Activated CD8-positive, alpha-beta memory T cell treated with anti-CD3 and anti-CD28 coated beads for 24 hours (primary cell): ENCODE measurements at places on chromosomes 2 and 18.

DNA sequence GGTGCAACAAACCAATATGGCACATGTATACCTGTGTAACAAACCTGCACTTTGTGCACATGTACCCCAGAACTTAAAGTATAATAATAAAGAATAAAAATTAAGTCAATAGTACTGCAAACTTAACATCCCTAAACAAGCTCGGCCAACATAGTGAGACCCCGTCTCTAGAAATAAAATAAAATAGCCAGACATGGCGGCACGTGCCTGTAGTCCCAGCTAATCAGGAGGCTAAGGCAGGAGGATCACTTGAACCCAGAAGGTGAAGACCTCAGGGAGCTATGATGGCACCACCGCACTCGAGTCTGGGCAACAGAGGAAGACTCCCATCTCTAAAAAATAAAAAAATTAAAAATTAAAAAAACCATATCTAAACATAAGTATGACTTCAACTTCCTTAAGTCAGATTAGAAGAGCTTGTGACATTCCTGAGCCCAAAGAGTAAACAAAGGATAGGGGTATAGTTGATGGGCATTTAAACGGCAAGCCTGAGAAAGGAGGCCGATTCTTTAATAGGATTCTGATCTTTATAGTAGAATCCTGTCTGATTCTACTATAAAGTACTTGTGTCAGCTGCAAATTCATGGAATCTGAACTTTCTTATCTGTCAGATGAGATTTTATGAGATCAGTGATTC, 1.6 kb downstream of the FAM124B start:
- no peak for DNase-seq

- no peak for DNase-seq
Observed at GRCh38 chr2:228015741-228016140, 144.3 kb downstream of the DAW1 start.

- no peak for DNase-seq
Observed at GRCh38 chr2:59339121-59339836, 1098.2 kb upstream of the FANCL start.

DNA sequence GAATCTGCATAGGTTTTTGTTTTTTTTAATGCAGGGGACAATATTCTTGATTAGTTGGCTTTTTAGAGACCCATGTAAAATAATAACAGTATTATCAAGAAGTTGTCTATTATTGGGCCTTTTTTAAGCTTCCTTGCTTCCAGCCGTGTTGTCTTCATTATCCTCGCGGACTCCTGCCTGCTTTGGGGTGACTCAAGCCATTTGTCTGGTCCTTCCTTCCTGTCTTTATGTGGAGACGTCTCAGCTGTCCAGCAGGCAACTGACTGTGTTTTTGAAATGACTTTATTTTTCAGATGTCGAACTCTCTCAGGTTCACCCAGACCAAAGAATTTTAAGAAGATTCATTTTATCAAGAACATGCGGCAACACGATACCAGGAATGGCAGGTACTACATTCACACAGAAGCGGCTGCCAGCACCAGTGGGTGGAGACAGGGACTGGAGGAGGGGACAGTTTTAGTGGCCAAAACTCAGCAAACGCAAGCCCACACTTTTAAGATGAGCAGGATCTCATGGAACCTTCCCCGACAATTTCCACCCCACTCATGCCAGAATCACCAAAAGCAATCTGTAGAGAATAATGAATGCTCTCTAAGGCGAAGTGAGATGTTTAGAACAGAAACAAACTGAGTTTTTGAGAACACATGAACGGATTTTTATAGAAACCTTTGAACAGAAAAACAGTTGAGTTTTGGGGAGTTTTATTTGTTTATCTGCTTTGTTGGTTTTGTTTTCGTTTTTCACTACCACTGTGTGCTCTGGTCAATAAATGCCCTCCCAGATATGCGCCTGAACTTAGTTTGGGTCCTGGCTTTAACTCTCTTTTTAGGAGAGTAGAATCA, 59.1 kb downstream of the CABLES1 start:
- DNase-seq: no peak

GRCh38 chr2:29448096-29448688, 333.0 kb downstream of the CLIP4 start:
- DNase-seq: no peak

DNA sequence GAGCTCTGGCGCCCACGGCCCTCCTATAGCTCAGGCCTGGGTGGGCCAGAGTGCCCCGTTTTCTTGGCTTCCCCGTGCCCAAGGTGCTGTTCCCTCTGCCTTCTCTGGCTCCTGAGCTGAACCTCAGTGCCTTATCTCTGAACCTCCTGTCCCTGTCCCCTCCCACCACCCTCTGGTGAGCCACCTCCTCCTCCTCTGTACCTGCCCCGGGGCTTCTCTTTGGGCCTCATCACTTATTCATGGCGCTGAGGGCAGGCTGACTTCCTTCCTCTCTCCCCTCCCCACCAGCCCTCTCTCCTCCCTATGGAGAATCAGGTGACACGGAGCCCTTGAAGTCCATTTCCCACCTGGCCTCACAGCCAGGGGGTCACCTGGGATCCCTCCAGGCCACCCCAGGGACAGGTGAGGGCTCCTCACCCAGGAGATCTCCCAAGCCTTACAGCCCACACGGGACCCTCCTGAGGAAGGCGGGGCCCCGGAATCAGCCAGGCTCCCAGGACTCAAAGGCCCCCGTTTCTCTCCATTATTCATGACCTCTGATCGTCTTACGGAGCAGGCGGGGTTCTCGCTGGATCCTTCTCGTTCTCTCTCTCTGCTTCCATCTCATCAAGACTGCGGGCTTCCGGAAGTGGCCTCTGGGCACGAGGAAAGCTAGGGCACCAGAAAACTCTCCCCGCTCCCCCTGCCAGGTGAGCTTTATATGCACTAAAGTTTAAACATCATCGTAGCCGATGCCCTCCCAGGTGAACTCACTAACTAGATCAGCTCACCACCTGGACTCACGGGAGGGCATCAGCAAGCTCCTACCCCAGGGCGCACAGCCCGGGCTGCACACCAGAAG, at the start of gene LOXHD1:
Gene LOXHD1 (minus strand): TSS at position 106 of the 841 bp plus-strand sequence. CDS start 187 bp downstream, outside the sequence.
- no peak for DNase-seq

DNA sequence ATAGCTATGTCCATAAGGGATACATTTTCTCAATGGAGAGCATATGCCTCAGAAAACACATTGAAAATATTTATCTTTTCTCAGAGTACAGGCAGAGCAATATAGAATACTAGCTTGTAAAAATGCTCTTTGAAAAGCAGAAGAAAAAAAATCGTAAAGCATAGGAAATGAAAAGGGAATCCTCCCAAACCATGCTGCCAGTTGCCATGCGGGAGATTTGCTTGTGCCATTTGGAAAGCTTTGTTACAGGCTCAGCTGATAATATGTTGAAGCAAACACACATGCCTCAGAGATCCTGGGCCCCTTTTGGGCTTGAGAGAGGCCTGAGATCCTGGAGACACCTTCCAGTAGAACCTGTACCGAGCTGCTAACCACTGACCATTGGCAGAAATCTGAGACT, 697.1 kb downstream of the BCL11A start:
- no peak for DNase-seq

DNA sequence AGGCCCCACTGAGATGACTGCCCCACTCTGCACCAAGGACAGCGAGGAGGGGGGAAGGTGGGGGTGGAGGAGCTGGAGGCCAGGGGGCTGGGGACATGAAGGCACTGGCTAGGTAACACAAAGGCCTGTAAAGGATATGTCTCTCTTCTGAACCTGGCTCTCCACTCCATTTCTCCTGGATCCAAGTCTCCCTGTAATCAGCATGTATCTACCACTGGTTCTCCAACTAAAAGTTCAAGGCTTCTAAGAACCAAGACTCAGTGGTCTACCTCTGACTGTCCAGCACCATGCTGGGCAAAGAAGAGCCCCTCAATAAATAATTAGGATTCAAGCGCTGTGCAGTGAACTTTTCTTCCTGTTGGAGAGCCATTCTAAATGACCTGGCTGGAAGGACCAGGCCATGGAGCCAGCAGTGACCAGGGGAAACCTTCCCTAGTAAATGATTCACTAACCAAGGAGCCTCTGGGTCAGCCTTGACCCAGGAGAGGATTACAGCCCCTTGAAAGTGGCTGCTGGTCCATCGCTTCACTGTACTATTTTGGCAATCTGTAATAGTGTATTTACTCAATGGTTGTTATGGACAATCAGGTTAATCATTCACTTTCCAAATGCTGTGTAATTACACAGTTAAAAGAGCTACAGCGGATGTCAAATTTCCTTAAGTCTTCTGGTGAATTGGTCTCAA, 73.2 kb downstream of the BCL11A start:
- DNase-seq: no peak

DNA sequence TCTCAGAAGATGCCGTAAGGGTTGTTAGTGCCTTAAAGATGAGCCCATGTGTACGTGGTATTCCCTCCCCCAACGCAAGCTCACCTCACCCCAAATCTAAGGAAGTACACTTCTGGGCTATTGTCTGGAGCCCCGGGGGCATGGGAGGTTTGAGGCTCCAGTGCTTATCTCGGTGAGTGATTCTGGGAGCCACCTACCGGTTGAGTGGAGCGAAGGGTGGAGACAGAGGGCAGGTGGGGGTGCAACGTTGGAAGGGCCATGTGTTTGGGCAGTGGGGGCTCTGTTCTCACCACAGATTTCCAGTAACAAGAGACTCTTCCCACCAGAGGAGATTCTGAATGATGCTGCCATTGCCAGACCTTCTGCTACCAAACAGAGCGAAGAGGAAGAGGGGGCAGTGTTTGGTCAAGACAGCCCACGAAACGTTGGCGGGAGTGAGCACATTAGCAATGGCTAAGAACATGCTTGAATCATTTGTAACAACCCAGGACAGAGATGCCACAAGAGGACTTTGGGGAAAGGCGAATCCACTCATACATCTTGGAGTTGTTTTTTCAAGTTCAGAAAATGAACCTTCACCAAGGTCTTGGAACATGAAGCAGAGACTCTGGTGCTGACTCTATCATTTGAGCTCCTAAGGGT, 38.7 kb downstream of the TWIST2 start:
- DNase-seq: no peak

GRCh38 chr2:192140236-192140839, 54.4 kb downstream of the TMEFF2 start:
- no peak for DNase-seq

DNA sequence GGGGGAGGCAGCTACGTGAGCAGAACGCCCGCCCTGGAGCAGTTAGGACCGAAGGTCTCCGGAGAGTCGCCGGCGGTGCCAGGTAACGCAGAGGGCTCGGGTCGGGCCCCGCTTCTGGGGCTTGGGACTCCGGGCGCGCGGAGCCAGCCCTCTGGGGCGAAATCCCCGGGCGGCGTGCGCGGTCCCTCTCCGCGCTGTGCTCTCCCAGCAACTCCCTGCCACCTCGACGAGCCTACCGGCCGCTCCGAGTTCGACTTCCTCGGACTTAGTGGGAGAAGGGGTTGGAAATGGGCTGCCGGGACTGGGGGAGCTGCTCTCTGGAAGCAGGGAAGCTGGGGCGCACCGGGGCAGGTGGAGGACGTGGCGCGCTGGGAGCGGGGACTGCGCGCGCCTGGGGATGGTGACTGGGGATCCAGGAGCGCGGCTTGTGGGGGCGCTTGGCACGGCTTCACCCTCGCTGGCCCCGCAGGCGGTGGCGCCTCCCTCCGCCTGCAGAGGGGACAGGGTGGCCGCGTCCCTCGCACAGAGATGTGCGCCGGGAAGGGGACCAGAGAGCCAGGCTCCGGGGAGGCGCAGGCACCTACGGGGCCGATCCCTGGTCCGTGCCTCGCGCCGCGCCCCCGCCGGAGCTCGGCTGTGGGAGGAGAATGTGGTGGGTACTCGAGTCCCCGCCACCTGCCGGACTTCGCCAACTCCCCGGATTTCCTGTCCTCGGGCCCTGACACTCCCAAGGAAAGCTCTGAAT, 688 bp downstream of the CDH20 start:
- DNase-seq: no peak

DNA sequence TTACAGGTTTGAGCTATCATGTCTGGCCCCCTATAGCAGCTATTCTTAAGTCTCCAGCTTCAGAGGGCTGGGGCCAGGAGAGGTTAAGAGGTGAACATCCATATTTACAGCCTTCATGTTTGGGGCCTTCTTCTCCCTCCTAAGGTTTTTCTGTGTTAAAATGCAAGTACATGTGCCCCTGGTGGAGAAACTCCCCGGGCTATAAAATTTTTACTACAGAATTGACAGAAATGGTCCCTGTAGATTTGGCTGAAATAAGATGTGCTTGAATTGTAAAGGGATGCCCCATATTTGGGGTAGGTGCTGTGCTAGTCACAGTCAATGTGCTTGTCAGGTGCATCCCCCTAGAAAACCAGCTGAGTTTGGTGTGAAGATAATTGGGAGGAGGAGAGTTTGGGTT, 263.3 kb upstream of the CXCR4 start:
- DNase-seq: no peak

GRCh38 chr2:231720987-231721966, 13.0 kb downstream of the PTMA start:
- DNase-seq: no peak

GRCh38 chr2:212968284-212969081, 182.9 kb downstream of the IKZF2 start:
- DNase-seq: no peak

GRCh38 chr2:160270571-160271113, 70.6 kb upstream of the ITGB6 start:
- no peak for DNase-seq

- DNase-seq: no peak
Observed at GRCh38 chr2:62660582-62661262, 44.8 kb upstream of the EHBP1 start.

GRCh38 chr2:75157435-75157834, 41.9 kb downstream of the TACR1 start:
- no peak for DNase-seq

- DNase-seq: no peak
Observed at GRCh38 chr2:163173591-163173990, 335.0 kb upstream of the KCNH7 start.

GRCh38 chr2:159192371-159192918, 94.1 kb downstream of the WDSUB1 start:
- no peak for DNase-seq

GRCh38 chr2:160664603-160665140, 171.1 kb upstream of the RBMS1 start:
- DNase-seq: no peak
